Activated T-cell treated with anti-CD3 and anti-CD28 coated beads, Interleukin-2, amount 50 U/mL, for 1 hour (primary cell): ENCODE measurements at places on chromosomes 1 and 21.
A peak's percentile ranks its signal among the peaks of the same experiment; 100 is the strongest.

GRCh38 chr1:106465666-106466065, 590.8 kb upstream of the PRMT6 start:
- DNase-seq: no peak

DNA sequence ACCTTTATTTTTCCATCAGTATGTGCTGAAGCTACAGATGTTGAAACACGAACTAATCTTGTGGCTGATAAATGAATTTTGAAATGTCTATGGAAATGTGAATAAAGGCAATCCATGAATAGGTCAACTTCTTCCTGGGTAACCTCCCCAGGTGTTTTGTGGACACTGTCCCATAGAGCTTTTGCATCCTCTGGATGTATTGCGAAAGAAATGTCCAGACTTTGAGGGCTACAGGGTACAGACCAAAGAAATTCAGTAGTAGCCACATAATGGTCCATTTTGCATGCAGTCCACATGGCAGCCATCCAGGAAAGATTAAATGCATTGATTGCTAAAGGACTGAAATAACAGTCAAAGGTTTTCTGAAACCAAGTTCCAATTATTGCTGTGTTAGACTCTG, 21.5 kb upstream of the DARS2 start:
- no peak for DNase-seq

DNA sequence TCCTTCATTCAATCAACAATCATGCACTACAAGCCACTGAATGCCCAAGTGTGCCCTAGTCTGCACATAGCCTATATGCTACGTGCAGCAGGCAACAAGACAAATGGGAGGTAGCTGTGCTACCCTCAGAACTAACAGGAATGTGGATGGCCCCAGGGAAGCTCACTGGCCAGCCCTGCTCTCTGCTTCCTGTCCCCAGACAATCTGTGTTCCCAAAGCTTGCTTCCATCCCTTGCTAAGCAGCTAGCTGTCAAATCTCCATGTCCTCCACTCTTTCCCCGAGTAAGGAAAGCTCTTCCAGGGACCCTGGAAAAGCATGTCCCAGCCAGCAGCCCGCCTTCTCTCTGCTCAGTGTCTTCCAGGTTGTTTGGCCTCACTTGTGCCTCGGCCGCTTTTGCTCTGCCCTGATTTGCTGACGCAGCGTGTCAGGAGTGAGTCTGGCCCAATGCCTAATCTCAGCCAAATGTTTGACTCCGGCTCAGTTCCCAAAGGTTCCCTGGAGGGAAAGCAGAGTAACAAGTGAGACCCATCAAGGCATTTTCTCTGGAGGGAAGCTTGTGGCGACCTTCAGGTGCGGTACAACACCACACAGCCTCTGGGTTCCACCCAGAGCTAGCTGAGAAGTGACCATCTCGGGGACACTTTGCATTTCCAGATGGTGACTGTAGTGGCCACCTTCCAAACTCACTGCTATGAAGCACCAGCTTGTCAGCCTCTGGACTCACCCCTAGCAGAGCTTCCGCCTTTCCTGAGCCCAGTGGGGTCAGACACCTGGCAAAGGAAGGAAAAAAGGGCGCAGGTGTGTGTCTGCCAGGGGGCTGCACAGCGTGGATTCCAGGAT, 243.4 kb downstream of the RHOU start:
- no peak for DNase-seq

- DNase-seq: no peak
These were observed 2.5 kb downstream of the UBL4B start for GRCh38 chr1:110114784-110115183.

GRCh38 chr1:115828101-115829022, 12.6 kb downstream of the NHLH2 start:
- DNase-seq: peak; percentile 22

- no peak for DNase-seq
These were observed 102.8 kb upstream of the COL24A1 start for GRCh38 chr1:86259390-86259789.

- DNase-seq: no peak
These were observed 3.2 kb upstream of the APOBEC4 start for GRCh38 chr1:183656355-183656754.

GRCh38 chr21:45390121-45390751, 14.7 kb upstream of the COL18A1 start:
- no peak for DNase-seq

DNA sequence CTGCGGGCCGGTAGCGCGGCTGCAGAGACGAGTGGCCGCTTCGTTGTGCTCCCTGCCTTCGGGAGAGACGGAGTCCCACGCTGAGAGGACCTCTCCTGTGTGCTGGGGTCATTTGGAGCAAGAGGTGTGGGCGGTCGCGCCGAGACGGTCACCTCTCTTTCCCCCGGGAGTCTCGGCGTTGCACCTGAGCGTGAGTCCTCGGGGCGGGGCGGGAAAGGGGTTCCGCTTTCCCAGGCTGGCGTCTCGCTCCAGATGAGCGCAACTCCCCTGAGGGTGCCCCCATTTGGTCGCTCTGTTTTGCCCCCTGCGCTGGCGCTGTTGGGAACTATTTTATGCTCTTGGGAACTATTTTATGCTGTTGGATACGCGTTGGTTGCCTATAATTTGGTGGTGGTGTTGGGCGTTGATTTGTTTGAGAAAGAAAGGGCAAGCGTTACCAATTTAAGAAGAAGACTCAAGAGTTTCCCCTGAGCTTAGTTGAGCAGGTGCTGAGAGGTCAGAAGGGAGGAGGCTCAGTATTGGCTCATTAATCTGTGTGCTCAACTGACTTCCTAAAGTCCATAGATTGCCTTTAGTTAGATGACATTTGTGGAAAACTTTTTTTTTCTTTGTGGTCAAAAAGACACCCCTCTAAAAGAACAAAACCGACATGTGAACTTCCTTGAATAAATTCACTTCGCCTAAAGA, 683 bp downstream of the LRRC8B start:
- peak; percentile 53 for DNase-seq

DNA sequence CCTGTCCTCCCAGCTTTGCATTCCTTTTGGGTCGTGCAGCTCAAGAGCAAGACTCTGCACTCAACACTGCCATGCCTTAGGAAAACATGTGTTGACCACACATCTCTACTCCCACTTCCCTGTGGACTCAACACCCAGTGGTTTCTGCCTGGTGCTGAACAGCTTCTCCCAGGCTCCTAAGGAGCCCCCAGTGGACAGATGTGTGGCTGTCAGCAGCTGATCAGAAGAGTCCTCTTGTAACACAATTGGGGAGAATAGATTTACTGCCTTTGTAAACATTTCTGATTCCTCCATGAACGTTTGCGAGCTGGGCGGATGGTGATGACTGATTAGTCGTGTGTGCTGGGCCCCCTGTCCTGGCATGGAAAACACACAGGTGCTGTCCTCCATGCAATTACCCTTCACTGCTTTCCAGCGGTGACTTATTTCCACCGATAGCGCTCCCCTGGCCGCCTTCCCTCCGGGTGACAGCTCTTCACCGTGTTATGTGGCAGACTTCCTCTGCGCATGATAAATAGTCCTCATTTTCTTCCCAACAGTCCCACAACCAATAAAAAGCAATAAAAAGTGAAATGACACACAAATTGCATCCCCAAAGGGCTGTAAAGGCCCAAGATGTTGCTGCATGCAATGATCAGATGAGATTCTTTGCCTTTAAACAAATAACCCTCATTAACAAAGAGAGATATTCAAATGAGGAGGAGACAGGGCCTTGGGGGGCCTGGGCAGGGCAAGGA, 249.4 kb upstream of the AJAP1 start:
- no peak for DNase-seq

DNA sequence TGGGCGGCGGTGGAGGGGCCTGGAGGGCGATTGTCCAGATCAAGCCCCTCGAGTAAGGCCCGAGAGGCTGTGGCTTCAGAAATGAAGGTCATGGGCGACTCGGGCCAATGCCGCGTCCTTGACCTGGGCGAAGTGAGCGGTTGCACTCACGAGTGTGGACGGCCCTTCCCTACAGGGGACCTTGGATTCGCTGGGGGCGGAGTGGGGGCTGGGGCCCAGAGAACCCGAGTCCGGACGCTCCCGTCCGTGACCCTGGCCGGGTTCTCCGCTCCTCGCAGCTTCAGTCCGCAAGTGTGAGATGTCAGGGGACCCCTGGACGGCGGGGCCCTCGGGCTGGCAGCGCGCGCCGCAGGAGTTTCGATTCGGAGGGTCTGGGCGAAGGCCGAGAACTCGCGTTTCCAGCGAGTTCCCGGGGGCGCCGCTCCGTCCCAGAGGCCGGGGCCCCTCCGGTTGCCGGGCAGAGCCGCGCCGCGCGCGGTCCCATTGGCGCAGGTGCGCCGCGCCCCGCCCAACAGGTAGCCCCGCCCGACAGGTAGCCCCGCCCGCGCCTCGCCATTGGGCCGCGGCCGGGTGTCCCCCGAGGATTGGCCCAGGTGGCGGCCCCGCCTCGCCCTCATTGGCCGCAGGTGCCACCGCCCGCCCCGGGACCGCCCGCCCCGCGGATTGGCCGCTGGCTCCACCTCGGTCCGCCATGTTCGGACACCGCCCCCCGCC, at the start of gene PRKCZ:
TSS of gene PRKCZ (plus strand) at position 694 of the 714 bp plus-strand sequence. CDS start 220 bp downstream, outside the sequence.
- DNase-seq: peak; percentile 98

DNA sequence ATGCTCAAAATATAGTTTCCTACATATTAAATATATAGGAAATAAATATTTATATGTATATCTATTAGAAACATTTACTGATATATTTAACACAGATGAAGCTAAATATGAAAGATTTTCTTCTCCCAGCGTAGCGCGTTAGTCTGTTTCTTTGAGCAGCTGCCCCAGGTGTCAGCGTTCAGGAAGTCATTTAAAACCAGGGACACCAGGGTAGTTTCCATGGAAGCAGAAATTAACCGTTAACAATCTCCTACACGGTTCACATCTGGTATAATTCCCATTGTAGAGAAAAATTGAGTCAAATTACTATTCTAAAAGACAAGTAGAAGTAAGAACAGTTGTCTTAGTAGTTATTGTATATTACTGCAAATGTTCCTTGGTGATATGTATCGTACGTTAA, 1443.7 kb downstream of the MRPL39 start:
- DNase-seq: no peak
